Fibroblast of skin of left quadriceps (primary cell): ENCODE measurements at places on chromosomes 12 and 14.

- no peak for DNase-seq
Observed at GRCh38 chr12:28776913-28777422, 372.1 kb upstream of the FAR2 start.

GRCh38 chr14:59463787-59464485 is 1.2 kb downstream of the GPR135 start:
- no peak for DNase-seq

- DNase-seq, result no peak
Observed at GRCh38 chr14:100586403-100587085, 673 bp downstream of the BEGAIN start.

DNA sequence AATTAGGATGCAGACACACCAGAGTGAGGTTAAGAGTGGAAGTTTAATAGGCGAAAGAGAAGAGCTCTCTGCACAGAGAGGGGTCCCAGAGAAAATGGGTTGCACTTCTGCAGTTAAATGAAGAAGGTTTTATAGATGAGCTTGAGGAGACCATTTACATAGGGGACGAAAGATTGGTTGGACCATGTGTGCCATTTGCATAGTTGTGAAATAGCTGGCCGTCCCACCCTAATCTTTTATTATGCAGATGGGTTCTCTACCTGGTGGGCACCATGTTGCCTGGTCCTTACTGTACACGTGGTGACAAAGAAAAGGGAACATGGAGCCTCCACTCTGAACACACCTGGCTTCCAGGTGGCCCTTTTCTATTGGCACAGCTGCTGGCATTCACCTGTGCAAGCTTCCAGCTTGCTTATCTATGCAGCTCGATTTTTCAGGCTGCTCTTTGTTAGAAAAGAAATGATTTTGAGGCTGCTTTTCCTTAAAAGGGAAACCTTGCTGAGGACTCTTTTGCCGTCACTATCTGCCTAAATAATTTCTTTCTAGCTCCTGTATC is 67.1 kb upstream of the SRSF5 start:
- no peak for DNase-seq

DNA sequence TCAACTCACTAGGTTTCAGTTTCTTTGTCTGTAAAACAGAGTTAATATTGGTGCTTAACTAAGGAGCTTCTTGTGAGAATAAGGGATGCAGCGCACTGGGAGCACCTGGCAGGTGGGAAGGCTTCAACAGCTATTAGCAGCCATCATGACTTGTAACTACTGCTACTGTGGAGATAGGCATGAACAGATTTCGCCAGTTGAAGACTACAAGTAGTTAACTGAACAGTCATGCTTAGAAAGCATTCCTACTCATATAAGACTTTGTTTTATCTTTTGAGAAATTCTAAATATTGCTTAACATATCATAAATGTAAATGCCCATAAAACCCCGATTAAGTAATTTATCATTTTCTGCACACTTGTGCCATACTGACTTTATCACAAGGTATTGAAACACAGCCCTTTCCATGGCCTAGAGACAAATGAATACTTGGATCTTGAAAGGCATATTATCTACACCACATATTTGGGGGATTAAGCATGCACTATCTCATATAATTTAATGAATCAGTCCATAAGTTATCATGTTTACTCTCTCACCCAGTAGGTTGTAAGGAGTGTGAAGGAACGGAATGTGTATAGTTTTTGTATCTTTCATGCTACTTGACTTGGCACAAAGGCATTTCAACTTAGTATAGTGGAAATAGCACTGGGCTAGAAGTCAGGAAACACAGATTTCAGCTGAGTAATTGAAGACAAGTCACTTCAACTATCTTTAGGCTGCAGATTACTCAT is 16.1 kb downstream of the NTN4 start:
- DNase-seq, result no peak

DNA sequence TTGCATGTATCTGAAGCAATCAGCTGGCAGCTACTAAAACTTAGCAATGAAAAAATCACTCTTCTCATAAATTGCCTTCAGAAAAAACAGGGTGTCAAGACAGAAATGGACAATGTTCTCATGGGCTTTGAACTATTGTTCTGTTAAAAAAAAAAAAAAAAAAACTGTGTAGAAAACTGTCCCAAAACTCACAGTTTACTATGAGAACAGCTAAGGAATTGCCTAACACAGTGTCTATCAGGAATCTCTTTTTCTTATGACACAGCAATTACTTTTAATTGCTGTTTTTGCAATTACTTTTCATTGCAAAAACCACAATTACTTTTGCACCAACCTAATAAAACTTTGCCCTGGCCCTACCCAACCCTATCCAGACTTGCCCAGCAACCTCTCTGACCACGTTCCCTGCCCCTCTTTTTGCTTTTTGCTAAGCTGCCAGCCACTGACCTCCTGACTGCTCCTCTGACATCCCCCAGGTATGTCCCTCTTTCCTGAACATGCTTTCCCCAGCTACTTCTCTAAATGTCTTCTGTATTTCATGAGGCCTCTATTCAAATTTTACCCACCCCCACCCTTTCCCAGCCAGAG is 68.0 kb upstream of the SLCO1C1 start:
- no peak for DNase-seq

GRCh38 chr14:76305268-76305826 is 70.6 kb upstream of the ESRRB start:
- DNase-seq, result no peak

DNA sequence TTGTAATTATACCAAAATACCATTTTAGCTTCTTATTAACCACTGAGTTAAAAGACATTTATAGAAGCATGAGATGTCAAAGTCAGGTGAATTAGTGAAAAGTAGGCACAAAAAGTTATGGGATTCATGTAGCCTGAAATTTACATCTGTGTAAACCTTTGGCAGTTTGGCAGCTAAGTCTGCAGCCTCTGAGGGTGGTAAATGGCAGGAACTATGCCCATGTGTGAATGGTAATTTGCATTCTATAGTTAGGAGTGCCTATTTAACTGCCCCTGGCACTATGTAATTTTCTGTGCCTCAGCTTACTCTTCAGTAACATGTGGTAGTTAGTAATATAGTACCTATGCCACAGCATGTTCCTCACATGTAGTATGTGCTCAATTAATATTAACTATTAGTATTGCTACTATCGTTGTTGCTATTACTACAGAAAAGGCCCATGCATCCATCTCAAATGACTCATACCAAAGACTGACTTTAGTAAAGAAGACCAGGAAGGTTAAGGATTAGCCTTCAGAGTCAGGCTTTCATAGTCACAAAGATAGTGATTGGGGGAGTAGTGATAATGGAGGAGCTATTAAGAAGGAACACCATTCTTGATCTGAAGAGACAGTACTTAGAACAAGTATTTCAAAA is 258.7 kb upstream of the BTG1 start:
- DNase-seq, result no peak

DNA sequence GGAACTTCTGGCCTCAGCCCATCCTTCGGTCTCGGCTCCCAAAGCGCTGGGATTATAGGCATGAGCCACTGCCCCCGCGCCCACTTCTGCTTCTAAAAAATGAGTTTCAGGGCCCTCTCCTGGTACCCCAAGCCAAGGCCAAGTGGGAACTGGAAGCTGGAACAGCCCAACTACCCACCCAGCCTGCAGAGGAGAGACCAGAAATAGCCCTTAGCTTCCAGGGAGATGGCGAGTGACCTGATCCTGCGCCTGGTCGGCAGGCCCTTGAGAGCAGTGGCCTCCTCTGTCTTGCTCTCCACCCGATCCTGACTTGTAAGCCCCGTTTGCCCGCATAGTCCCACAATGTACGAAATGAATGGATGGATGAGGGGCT is 31.2 kb upstream of the PLEKHG6 start:
- no peak for DNase-seq

GRCh38 chr14:76953311-76953945 is 75.1 kb downstream of the IRF2BPL start:
- DNase-seq, result peak; percentile 15

- DNase-seq, result peak; percentile 73
Observed at GRCh38 chr12:87756111-87756510, 273.1 kb downstream of the C12orf50 start.
